T follicular helper cell (primary cell): ENCODE measurements at places on chromosomes 1 and 21.

- no peak for DNase-seq
Observed at GRCh38 chr1:1187938-1188337, 14.3 kb downstream of the TTLL10 start.

DNA sequence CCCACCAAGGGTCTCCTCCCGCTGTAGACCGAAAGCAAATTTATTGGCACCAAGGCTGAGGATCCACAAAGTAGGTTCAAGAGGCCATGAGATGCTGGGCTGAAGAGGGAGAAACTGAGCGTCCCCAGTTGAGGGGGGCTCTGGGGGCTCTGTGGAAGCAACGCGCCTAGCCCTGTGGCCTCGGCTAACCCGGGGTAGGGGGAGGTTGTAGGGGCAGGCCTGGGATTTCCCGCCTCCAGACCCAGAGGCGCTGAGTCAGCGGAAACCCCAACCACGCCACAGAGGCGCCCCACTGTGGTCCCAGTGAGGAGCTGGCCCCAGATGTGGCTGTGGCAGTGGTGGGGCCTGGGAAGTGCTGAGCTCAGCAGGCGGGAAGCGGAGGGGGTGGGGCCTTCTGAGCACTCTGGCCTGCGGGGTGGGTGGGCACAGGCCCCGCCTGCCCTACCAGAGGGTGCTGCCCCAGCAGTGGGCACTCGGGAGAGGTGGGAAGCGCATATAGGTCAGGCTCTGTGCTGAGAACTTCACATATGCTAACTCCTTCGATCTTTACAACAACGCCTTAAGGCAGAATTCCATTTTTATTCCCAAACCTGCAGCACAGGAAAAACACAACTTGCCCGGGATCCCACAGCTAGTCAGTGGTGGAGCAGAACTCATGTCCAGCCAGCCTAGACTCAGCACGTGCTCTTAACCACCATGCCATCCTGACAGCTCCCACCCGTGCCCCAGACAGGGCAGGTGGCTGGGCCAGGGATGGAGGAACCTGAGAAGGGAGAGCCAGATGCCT is 1.5 kb upstream of the COL16A1 start:
- DNase-seq, result peak; percentile 11

DNA sequence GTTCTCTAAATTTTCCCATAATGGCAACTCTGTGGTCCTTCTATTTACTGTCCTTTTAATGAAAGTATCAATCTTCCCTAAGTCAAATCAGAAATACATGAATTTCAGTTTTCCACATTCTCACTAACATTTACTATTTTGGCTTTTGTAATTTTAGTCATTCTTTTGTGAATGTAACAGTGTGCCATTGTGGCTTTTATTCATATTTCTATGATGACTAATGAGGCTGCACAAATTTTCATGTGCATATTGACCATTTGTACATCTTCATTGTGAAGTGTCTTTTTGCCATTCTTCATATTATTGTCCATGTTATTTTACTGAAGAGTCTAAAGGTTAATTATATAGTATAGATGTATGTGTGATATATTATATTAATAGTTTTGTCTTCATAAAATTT is 431.0 kb upstream of the BRINP3 start:
- no peak for DNase-seq

DNA sequence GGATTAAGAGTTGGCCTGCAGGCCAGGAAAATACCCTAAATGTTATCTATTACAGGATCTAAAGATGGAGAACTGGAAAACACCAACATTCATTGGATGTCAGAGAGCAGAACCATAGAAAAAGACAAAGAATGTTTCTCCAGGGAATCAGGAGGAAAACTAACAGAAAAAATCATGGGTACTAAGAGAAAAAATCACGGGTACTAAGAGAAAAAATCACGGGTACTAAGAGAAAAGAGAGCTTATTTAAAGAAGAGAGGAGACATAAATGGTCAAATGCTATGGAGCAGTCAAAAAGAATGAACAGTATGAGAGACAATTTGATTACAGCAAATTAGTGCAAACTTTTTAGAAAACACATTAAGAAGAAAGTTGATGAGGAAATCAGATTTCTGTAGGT is 73.8 kb upstream of the SERBP1 start:
- no peak for DNase-seq

DNA sequence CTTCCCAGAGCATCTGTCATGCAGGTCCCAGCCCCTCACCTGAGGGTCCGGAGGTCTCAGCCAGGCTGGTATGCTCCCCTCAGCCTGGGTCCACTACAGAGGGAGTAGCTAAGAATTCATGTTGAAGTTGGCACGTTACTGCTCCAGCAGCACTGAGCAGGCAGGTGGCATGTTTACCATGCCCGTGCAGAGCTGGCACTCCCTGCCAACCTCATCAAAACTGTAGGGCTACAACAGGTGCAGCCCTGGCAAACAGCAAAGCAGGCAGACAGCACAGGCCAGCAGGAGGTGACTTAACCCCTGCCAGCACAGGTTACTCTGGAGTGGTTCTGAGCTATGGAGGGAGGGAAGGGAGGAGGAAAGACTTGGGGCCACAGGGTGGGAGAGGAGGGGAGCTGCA is 46.4 kb downstream of the NUAK2 start:
- DNase-seq, result peak; percentile 22

DNA sequence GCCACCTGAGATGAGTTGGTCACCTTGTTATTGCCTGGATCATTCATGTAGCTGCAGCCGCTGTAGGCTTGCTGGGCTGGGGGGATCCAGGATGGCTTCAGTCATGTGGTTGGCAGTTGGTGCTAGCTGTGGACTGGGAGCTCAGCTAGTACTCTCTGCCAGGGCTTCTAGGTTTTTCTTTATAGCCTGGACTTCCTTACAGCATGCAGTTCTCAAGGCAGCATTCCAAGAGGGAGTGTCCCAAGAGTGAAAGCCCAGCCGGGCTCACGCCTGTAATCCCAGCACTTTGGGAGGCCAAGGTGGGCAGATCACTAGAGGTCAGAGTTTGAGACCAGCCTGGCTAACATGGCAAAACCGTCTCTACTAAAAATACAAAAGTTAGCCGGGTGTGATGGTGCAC is 23.7 kb upstream of the ACTL8 start:
- DNase-seq, result no peak

DNA sequence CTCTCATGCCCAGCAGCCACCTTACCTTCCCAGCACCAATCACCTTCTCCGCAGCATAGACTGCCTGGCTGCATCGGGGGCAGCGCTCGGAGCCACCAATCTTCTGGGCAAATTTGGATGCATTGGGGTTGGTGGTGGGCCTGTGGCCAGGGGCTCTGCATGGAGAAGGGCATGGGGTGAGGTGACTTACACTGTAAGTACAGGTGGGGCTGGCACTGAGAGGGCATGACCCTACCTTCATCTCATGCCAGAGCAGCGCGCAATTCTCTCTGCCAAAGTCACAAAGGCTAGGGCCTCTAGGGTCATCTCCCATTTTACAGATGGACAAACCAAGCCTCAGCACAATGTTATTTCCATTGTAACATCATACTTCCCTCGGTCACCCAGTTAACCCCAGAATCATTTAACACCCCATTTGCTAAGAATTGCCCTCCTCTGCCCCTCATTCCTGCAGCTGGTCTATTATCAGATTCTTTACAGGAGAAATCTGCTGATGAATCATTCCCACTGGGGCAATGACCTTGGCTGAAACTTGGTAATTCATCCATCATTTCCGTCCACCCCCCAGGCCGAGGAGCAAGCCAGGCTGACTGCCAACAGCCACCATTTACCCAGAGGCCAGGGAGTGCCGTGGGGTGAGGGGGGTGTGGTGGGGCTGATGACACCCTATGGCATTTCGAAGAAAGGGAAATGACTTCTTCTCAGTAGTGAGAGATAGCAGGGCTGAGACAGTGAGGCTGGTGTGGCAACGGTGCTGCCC is 17.9 kb downstream of the CSRP1 start:
- no peak for DNase-seq

GRCh38 chr1:56404561-56405030 is 174.8 kb downstream of the PLPP3 start:
- DNase-seq, result no peak

DNA sequence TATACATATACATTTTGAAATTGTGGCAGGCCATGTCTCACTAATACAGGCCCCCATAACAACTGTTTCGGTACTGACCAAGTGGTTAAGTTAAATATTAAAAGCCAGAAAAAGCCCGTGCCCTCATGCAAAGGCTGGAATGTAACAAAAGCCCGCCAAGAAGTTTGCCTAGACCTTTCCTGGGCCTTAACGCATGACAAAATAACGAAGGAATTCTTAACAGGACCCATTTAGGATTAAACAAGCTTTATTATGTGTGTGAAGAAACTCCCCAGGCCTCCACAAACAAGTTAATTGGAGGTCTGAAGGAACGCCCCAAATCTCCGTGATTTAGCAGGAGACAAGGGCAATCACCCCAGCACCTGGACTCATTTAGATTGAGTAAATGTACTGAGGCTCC is 42.4 kb downstream of the TNFSF4 start:
- DNase-seq, result no peak

DNA sequence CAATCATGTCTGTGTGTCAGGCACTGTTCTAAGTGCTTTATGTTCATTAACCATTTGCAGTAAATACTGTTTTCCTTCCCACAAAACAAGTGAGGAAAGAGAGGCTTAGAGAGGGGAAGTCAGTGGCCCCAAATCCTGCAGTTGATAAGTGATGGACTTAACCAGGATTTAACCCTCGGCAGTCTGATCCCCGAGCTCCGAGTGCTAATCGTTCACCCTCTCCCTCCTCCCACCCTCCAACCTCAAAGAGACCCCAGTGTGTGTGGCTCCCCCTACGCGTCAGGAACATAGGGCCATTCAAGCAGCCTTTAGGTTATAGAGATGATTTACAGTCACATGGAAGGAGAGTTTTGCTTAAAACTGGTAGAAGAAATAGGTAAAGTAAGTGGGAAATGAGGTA is 47.2 kb downstream of the SCCPDH start:
- no peak for DNase-seq

DNA sequence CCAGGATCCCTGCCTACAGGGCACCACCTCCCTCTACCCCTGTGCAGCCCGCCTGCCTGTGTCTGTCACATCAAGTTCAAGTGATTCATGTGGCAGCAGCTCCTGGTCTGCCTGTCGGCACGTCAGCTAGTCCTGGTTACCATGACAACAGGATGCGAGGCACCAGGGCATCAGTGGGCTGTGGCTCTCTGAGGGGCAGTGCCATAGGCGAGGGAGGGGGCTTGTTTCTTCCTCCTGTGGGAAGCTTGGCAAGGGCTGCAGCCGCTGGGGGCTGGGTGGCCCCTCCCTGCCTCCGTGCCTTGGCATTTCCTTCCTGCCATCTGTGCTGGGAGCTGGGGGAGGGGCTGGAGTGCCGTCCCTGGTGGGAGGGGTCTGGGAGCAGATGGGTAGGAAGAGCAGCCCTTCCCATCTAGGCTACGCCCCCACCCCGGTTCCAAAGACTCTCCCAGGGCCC is 43.1 kb downstream of the FOXO6 start:
- DNase-seq, result no peak

GRCh38 chr21:46456750-46457149 is 1.9 kb upstream of the DIP2A start:
- no peak for DNase-seq

DNA sequence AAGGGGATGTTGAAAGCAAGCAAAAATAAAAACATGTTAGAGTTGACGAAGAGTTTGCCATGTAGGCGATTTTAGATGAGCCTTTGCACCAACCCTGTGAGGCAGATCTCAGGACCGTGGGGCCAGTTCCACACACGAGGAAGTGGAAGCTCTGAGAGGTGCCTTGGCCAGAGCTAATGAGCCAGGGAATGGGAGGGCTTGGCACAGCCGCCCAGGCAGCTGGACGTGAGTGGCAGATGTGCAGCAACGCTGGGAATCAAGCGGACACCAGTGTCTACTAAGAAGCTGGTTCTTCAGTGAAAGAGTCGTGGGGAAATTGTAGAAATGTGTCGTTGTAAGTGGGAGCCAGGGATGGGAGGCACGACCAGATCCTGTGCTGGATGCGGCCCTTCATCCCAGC is 58.9 kb upstream of the COL6A1 start:
- no peak for DNase-seq

- DNase-seq, result no peak
Observed at GRCh38 chr1:89800718-89801117, 20.1 kb upstream of the LRRC8D start.

- no peak for DNase-seq
Observed at GRCh38 chr21:34878501-34878900, 170.6 kb downstream of the RUNX1 start.

GRCh38 chr1:76666499-76666898 is 200.8 kb upstream of the ST6GALNAC5 start:
- DNase-seq, result no peak

- DNase-seq, result no peak
Observed at GRCh38 chr1:80241566-80241965, 1235.0 kb upstream of the ADGRL4 start.

DNA sequence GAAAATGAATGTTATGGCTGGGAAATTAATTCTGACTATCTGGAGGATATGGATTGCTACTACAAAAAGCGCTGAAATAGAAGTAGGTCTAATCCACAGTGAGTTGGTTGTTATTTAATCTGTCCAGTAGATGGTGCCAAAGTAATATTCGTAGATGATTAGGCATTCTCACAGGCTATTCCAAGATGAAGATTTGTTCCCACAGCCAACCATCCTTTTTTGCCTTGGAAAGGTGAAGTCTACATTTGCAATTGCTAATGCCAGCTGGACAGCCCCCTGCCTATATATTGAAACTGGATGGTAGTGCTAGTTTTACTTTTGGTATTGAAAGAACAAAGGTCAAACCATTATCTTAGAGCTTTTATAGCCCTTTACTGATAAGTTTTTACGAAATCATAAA is 43.8 kb downstream of the RBM11 start:
- DNase-seq, result no peak

DNA sequence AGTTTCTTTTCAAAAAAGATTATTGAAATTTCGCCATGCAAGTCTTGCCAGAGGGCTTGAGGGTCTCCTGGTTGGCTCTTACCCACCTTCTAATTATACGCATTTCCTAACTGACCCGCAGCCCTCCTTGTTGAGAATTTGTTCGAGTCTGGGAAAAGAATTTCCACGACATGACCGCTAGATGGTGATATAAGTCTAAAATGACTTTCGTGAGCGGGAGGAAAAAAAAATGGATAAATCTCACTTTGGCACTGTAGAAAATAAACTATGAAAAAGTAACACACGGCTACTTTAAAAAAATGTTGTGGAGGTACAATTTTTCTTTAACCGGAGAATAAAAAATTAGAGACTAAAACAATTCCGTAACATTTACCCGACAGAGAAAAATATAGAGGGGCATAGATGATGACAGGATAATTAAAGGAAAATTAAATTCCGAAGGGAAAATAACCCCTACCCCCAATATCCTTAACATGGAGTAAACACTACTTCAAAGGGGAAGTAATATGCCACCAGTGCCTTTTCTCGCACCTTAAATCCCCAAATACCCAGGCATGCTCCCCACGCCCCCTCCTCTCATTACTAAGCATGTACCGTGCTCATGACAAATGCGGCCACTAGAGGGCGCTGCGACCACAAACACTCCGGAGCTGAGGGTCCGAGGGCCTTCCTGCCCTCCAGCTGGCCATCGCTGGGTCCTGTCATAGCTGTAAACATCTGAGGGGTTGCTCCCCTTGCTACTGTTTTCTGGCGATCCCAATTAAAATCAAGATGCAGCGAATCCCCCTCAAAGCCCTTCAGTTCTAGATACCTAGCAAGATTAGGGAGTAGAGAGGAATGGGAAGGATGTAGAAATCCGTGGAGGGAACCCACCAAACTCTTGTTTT is 266.9 kb downstream of the ASTN1 start:
- DNase-seq, result no peak
